Myometrial cell (primary cell): ENCODE measurements at places on chromosomes 16 and 17. TPM values are rescaled to one million over a fixed set of nuclear protein-coding genes. Genes with fewer than 3 reads are reported as not detected.

The CX3CL1 gene
- 0.35 and 8.4 TPM in 2 replicates for total RNA-seq

The TBC1D3K gene
- total RNA-seq = not detected in 2 replicates

The GJD3 gene
- 0.53 and 2.6 TPM in 2 replicates for total RNA-seq

The COX6A2 gene
- total RNA-seq = not detected in 2 replicates

The CCL13 gene
- not detected in 2 replicates for total RNA-seq

The ITGAD gene
- not detected in 2 replicates for total RNA-seq

The DLX3 gene
- total RNA-seq = not detected in 2 replicates

The ITGB3 gene
- 4.4 and 7.5 TPM in 2 replicates for total RNA-seq

The RPL38 gene
- total RNA-seq = 334 and 372 TPM in 2 replicates

The ZNF469 gene
- 1.7 and 1.8 TPM in 2 replicates for total RNA-seq

The PRAC2 gene
- not detected in 2 replicates for total RNA-seq

The DPEP3 gene
- total RNA-seq = not detected in 2 replicates

The CCL17 gene
- total RNA-seq = not detected in 2 replicates

The SLC38A8 gene
- not detected in 2 replicates for total RNA-seq

The C16orf54 gene
- total RNA-seq = not detected in 2 replicates

The CCDC92B gene
- not detected in 2 replicates for total RNA-seq

The PLK1 gene
- total RNA-seq = 79.8 and 89.4 TPM in 2 replicates

The PROCA1 gene
- total RNA-seq = 0.18 and 2.3 TPM in 2 replicates

The CA4 gene
- total RNA-seq = not detected in 2 replicates

The GAS2L2 gene
- total RNA-seq = not detected in 2 replicates

The AANAT gene
- not detected in 2 replicates for total RNA-seq

The SLC16A11 gene
- not detected in 2 replicates for total RNA-seq

The SLC5A11 gene
- total RNA-seq = not detected in 2 replicates

The CYGB gene
- total RNA-seq = 13.1 and 18.7 TPM in 2 replicates

The WNT9B gene
- total RNA-seq = not detected in 2 replicates

The G6PC1 gene
- total RNA-seq = not detected in 2 replicates

The SLC13A5 gene
- total RNA-seq = not detected in 2 replicates

The PRAC1 gene
- total RNA-seq = not detected in 2 replicates

The ARHGAP44 gene
- total RNA-seq = under 0.01 and 0.18 TPM in 2 replicates

The RHBDL3 gene
- total RNA-seq = under 0.01 TPM in 1 of 2 replicates, not detected in the other

The KRT24 gene
- total RNA-seq = not detected in 2 replicates

The NME1 gene
- 304 and 340 TPM in 2 replicates for total RNA-seq

The SCNN1B gene
- not detected in 2 replicates for total RNA-seq
